Forelimb muscle (tissue), 1 donor: ENCODE measurements at places on chromosomes 6 and 20. TPM values are rescaled to one million over a fixed set of nuclear protein-coding genes. Genes with fewer than 3 reads are reported as not detected.

- DNase-seq: no peak
Observed at GRCh38 chr20:55205665-55206064, 730.3 kb downstream of the DOK5 start.

Gene HLA-DOA
- polyA plus RNA-seq: 0.56 TPM

- no peak for DNase-seq
Observed at GRCh38 chr20:12371990-12372389, 454.3 kb downstream of the BTBD3 start.

DNA sequence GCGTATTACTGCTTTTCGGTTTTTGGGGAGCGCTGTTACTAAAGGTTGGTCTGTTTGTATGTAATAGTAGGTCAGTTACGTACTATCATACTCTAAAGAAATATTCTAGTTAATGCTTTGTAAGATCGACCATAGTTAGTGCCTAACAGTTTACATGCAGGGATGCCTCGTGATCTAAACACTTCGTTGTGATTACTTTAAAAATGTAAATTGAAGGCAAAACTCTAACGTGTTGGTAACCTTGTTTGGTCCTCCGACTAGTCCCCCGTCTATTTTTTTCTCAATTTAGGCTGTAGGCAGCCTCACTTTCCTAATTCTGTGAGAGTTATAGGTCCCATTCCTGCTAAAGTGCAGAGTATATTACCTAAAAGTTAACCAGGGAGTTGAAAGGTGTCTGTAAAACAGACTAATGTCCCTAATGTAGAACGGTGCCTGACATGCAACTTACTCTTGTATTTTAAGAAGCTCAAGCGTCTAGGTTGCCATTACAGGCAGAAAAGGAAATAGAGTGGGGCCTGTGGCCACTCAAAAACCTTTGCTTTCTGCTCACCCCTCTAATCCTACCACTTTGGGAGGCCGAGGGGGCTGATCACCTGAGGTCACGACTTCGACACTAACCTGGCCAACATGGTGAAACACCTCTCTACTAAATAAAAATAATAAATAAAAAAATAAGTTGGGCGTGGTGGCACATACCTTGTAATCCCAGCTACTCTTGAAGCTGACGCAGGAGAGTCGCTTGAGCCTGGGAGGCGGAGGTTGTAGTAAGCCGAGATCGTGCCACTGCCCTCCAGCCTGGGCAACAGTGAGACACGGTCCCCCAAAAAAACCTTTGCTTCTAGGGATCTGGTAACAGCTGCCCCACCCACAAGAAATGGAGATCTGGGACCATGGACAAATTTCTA lies 37.8 kb downstream of the HFE start:
- DNase-seq: no peak

DNA sequence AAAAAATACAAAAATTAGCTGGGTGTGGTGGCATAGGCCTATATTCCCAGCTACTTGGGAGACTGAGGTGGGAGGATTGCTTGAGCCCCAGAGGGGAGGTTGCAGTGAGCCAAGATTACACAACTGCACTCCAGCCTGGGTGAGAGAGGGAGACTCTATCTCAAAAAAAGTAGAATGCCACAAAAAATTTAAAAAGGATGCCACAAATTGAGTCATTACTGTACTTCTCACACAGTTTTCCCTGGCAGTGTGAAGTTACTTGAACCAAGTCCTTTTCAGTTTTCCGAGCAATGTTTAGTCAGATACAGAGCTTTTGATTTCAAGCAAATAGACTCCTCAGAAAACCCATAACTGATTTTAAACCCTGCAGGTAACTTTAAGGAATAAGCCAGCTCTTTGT lies 53.3 kb downstream of the TNFRSF21 start:
- DNase-seq: no peak

- no peak for DNase-seq
Observed at GRCh38 chr20:44187772-44188709, 1.1 kb upstream of the JPH2 start.

- DNase-seq: no peak
Observed at GRCh38 chr6:7978736-7979135, 68.1 kb upstream of the TXNDC5 start.

Gene LINC00237
- not detected for polyA plus RNA-seq

- DNase-seq: no peak
Observed at GRCh38 chr6:26163427-26164119, 76.3 kb downstream of the HFE start.

- no peak for DNase-seq
Observed at GRCh38 chr6:85081102-85081501, 316.7 kb upstream of the TBX18 start.

GRCh38 chr20:48453477-48454093 lies 374.2 kb downstream of the PREX1 start:
- no peak for DNase-seq

GRCh38 chr6:18171871-18172270 lies 16.6 kb downstream of the KDM1B start:
- DNase-seq: no peak

Gene CITED2
- 99.3 TPM for polyA plus RNA-seq

GRCh38 chr6:134372603-134373281 lies 54.8 kb upstream of the SGK1 start:
- no peak for DNase-seq

Gene TRIM15
- polyA plus RNA-seq: not detected

GRCh38 chr6:18101271-18101670 lies 21.2 kb downstream of the NHLRC1 start:
- no peak for DNase-seq

GRCh38 chr6:1500913-1501312 lies 108.8 kb upstream of the FOXC1 start:
- no peak for DNase-seq

DNA sequence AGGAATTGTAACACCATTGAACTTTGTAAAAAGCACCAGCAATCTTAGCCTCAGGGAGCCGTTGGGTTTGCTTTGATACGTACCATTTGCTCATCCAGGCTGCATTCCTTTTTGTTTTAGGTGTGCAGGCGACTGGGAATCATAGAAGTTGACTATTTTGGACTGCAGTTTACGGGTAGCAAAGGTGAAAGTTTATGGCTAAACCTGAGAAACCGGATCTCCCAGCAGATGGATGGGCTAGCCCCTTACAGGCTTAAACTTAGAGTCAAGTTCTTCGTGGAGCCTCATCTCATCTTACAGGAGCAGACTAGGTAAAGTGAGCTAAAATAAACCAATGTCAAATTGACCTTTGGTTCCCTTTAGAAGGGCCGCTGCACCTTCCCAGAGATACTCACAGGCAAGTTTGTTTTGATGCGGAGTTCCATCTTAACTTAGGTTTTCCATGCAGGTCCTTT lies 1.6 kb downstream of the MYLIP start:
- DNase-seq: no peak

DNA sequence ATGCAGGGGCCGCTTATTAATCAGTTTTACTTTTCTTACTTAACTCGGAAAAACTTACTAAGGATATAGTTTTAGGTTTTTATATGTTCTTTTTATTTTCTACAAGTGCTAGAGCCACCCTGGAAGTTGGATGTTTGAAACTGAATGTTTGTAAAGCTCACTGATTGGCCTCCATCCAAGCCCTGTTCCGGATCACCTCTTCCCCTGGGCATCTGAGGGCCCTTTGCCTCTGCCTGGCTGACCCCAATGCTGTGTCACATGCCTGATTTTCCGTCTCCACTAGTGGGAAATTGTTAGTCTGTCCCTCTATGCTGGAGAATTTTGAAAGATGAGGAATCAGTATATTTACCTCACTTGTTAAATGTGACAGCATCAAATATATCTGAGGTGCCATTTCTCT lies 79.3 kb downstream of the SLC35F1 start:
- DNase-seq: no peak

DNA sequence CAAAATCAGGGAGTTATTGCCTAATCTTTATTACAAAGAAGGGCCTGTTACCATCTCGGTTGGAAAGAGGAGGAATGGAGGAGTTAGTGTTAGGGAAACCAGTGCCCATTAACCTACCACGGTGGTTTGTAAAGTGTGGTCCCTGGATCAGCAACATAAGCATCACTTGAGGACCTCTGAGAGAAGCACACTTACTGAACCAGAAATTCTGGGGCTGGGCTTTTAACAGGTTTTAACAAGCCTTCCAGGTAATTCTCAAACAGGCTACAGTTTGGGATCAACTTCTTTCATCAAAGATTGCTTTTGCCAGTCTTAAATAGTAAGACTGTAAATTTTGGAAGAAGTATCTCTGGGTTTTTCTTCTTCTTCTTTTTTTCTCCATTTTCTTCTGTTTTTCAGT lies 329.5 kb upstream of the JAG1 start:
- no peak for DNase-seq

DNA sequence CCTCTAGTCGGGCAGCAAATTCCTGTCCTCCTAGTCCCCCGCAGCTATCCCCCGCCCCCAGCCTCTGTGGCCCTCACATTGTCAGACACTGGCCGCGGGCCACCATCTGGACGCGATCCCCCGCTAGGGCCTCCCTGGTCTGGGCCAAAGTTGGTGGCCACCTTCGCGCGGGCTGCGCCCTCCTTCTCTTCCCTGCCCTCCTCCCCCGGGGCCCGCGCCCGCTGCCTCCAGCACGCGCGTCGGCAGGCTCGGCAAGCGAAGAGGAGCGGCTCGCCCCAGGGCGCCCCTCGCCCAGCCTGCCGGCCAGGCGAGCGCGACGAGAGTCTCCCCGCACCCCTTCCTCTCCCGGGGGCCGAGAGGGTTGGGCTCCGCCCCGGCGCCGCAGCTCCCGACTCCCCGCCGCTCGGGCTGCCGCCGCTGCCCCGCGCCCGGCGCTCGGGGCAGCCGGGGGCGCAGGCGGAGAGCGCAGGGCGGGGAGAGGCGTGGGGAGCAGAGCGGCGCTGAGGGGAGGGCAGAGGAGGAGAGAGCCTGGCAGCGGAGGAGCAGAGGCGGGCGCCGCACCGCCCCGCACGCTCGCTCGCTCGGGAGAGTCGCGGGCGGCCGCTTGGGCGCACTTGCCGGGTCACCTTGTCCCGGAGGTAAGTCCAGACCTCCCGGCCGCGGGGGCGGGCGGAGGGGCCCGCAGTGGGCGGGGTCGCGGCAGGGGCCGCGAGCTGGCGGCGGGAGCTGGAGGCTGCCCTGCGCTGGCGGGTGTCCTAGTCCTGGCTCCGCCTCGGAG lies at the start of gene SYNDIG1:
Gene SYNDIG1 (plus strand): TSS at position 514 of the 778 bp plus-strand sequence. CDS start 73,469 bp downstream, outside the sequence.
- no peak for DNase-seq

DNA sequence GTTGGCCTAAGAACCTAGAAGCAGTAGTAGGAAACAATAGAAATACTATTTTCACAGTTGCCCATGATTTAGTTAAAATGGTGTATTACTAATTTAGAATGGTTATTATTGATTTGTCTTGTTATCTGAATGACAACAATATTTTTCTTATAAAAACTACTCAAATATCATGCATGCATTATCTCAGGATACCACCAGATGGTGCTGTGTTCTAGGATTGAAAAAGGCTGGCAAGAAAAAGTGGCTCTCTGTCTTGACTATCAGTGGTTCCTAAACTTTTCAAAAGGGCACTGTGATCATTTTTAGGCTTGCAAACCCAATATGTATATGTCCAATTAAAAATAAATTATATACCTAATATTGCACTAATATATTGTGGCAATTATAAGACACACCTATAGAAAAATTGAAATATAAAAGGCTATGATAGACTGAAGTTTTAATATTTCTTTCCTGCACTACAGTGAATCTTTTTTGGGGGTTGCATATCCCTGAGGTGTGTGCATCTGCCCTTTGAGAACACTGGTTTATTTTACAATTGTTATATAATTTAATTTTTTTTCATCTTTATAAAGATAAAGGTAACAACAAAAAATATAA lies 131.7 kb upstream of the MLIP start:
- DNase-seq: no peak

- no peak for DNase-seq
Observed at GRCh38 chr6:74785236-74785635, 420.6 kb downstream of the COL12A1 start.

GRCh38 chr20:34473262-34473883 lies 42.8 kb upstream of the DYNLRB1 start:
- no peak for DNase-seq

- no peak for DNase-seq
Observed at GRCh38 chr6:56986611-56987010, 31.7 kb downstream of the BEND6 start.

Gene OR12D1
- polyA plus RNA-seq: not detected

Gene TP53RK
- 9.9 TPM for polyA plus RNA-seq

GRCh38 chr6:41884957-41885356 lies 10.2 kb downstream of the USP49 start:
- no peak for DNase-seq

GRCh38 chr20:25197183-25197869 lies 1.8 kb downstream of the ENTPD6 start:
- DNase-seq: no peak

GRCh38 chr6:74057326-74057725 lies 361.3 kb downstream of the CD109 start:
- DNase-seq: no peak

Gene SNAI1
- polyA plus RNA-seq: 10.7 TPM

DNA sequence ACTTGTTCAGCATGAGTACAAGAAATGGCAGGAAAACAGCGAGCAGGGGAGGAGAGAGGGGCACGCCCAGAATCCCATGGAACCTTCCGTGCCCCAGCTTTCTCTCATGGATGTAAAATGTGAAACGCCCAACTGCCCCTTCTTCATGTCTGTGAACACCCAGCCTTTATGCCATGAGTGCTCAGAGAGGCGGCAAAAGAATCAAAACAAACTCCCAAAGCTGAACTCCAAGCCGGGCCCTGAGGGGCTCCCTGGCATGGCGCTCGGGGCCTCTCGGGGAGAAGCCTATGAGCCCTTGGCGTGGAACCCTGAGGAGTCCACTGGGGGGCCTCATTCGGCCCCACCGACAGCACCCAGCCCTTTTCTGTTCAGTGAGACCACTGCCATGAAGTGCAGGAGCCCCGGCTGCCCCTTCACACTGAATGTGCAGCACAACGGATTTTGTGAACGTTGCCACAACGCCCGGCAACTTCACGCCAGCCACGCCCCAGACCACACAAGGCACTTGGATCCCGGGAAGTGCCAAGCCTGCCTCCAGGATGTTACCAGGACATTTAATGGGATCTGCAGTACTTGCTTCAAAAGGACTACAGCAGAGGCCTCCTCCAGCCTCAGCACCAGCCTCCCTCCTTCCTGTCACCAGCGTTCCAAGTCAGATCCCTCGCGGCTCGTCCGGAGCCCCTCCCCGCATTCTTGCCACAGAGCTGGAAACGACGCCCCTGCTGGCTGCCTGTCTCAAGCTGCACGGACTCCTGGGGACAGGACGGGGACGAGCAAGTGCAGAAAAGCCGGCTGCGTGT lies 11.6 kb downstream of the TNFAIP3 start:
- no peak for DNase-seq

- DNase-seq: no peak
Observed at GRCh38 chr6:2853769-2854395, 12.2 kb upstream of the SERPINB1 start.

- no peak for DNase-seq
Observed at GRCh38 chr20:47669927-47670890, 115.1 kb downstream of the SULF2 start.

Gene CMTR1
- 32.9 TPM for polyA plus RNA-seq

DNA sequence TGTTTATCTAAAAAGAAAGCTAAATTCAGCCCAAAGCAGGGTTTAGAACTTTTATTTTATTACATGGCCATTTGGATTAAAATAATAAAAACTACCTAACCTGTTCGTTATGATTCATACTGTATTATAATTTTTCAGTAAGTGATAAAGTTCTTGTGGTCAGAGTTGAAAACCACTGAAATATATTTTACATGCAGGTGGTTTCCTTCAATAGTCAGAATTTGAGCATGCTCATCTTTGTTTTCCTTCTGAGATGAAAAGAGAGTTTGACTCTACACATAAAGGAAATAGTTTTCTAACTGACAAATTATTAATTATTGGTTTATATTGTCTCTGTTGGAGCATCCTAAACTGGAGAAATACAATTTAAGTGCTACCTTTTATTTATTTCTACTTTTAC lies 114.0 kb upstream of the FKBP1C start:
- DNase-seq: no peak
